ENCODE measurements at places on chromosomes 2 and 18. TPM values are rescaled to one million over a fixed set of nuclear protein-coding genes. Genes with fewer than 3 reads are reported as not detected.

- no peaks in the 10 kb centered on the region for H3K4me1 ChIP-seq
- no peak overlapping the region for H3K27ac ChIP-seq
- H3K36me3 ChIP-seq, result no peaks in the 10 kb centered on the region
- no peak overlapping the region for H3K4me3 ChIP-seq
- no peak for DNase-seq
- no peaks in the 10 kb centered on the region for H3K27me3 ChIP-seq
Measured at GRCh38 chr2:63425606-63426005, 162.7 kb downstream of the WDPCP start.

GRCh38 chr2:86412007-86412406, 29.2 kb upstream of the KDM3A start:
- DNase-seq, result no peak
- peaks cover 15% of the 10 kb centered on the region for H3K27me3 ChIP-seq
- no peak overlapping the region for H3K27ac ChIP-seq
- no peaks in the 10 kb centered on the region for H3K4me1 ChIP-seq
- H3K4me3 ChIP-seq, result no peak overlapping the region
- no peaks in the 10 kb centered on the region for H3K36me3 ChIP-seq

DNA sequence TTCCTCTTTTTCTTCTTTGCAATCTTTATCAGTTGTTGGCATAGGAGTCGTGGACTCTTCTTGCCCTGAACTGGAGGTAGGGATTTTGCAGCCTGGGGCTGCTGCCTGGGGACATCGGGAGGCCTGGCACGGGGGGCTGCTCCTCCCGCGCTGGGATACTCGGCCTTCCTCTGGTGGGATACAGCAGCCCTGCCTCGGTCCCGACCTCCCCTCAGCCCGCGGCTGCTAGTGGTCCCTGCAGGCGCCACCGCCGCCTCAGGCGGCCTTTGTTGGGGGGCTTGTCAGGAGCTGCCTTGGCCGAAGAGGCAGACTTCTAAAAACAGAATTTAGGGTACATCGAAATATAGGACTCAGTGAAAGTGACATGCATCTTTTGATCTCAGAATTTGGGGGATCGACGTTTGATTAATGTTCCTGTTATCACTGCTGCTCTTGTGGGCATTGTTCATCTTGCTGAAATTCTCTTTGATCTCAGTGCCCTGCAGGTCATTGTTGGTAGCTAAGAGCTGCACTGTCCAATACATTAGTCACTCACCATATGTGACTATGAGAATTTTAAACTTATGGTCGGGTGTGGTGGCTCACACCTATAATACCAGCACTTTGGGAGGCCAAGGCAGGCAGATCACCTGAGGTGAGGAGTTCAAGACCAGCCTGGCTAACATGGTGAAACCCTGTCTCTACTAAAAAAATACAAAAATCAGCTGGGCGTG, 16.3 kb downstream of the POLR2D start:
- no peak for DNase-seq
- no peaks in the 10 kb centered on the region for H3K4me1 ChIP-seq
- no peak overlapping the region for H3K4me3 ChIP-seq

GRCh38 chr2:195594248-195594647, 62.8 kb upstream of the SLC39A10 start:
- H3K4me3 ChIP-seq, result no peak overlapping the region
- no peaks in the 10 kb centered on the region for H3K27me3 ChIP-seq
- no peak overlapping the region for H3K27ac ChIP-seq
- no peak for DNase-seq
- no peaks in the 10 kb centered on the region for H3K36me3 ChIP-seq

DNA sequence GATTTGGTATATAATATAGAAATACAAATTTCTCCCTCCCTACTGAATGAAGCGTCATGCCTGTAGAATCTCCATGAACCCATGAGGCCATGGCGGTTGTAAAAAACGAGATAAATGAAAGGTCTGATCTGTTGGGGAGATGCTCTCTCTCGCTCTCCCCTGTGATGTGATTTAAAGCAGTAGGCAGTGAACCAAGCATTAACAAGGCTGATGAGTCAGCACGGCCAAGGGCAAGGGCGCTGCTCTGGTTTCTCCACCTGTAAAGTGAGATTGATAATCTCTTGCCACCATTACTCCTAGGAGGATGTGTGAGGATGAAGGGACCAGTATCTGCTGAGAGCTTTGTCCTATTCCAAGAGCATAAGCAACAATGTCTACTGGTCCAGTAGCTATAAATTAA, 553.3 kb downstream of the CMPK2 start:
- no peaks in the 10 kb centered on the region for H3K4me1 ChIP-seq
- H3K4me3 ChIP-seq, result no peak overlapping the region
- no peak overlapping the region for H3K27ac ChIP-seq
- H3K36me3 ChIP-seq, result no peaks in the 10 kb centered on the region
- no peak for DNase-seq

- H3K4me1 ChIP-seq, result no peaks in the 10 kb centered on the region
- no peak for DNase-seq
- H3K27me3 ChIP-seq, result no peaks in the 10 kb centered on the region
- no peak overlapping the region for H3K27ac ChIP-seq
Measured at GRCh38 chr2:190333395-190333794, 10.0 kb upstream of the INPP1 start.

- H3K27ac ChIP-seq, result no peak overlapping the region
- DNase-seq, result no peak
- H3K36me3 ChIP-seq, result no peaks in the 10 kb centered on the region
- H3K4me1 ChIP-seq, result peaks cover 53% of the 10 kb centered on the region
- H3K27me3 ChIP-seq, result no peaks in the 10 kb centered on the region
Measured at GRCh38 chr2:236744716-236745115, 175.1 kb downstream of the ACKR3 start.

DNA sequence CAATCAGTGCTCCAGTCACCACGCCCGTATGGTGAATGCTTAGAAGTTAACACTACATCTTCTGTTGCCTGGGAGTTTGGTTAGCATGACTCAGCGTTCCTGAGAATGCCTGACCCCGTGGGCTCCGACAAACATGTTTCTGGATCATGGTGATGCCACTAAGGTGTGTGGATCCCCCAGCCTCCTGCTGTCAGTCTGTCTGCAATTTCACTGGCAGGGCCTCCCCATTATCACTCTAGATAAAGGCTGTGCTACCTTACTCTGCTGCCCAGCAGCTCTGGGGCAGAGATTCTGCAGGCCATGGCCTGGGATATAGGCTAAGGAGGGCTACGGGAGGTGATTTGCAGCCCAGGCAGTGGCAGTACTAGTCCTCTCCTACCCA, 66.0 kb downstream of the STPG4 start:
- no peak overlapping the region for H3K4me3 ChIP-seq
- DNase-seq, result peak; percentile 76
- H3K27me3 ChIP-seq, result no peaks in the 10 kb centered on the region

- no peaks in the 10 kb centered on the region for H3K4me1 ChIP-seq
- H3K27ac ChIP-seq, result no peak overlapping the region
- DNase-seq, result no peak
- H3K4me3 ChIP-seq, result no peak overlapping the region
- H3K27me3 ChIP-seq, result peaks cover 5% of the 10 kb centered on the region
- H3K36me3 ChIP-seq, result no peaks in the 10 kb centered on the region
Measured at GRCh38 chr2:128438091-128438490, 119.4 kb upstream of the HS6ST1 start.

GRCh38 chr2:239155806-239156480, 244.9 kb downstream of the HDAC4 start:
- no peak overlapping the region for H3K4me3 ChIP-seq
- no peak overlapping the region for H3K27ac ChIP-seq
- no peaks in the 10 kb centered on the region for H3K36me3 ChIP-seq
- H3K4me1 ChIP-seq, result no peaks in the 10 kb centered on the region

DNA sequence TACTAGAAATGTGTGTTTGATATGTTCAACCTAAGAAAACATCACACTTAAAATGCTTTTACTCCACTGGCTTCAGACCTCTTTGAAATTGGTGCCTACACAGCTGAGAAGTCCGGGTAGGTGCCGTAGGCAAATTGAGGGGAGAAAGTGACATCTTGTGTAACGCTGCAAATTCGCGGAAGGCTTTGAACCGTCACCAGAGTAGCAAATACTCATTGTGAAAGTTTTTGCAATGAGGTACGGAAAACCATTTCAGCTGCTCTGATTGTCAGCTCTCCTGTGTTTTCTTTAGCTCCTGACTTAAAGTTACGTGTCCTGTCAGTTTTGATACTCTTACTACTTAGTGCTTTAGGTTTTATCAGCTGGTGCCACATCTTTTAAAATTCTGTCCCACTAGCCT, 224.5 kb downstream of the FAM210A start:
- H3K4me3 ChIP-seq, result no peak overlapping the region
- H3K27me3 ChIP-seq, result peaks cover 70% of the 10 kb centered on the region
- H3K27ac ChIP-seq, result no peak overlapping the region
- H3K4me1 ChIP-seq, result no peaks in the 10 kb centered on the region

DNA sequence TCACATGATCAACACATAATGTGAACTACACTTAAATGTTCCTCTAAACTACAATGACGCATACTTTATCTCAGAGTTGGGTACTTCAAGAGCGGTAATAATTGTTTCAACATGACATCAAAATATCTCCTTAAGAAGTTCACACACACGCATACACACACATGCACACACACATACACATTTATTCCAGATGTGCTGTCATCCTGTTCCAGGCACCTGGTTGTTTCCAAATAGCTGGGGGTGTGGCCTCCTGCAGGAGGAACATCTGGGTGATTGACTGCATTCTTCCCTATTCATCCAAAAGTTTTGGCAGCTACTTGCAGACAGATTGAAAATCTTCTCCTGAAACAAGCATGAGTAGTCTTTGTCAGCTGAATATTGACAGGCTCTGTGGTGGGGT, 37.9 kb upstream of the PIK3C3 start:
- no peaks in the 10 kb centered on the region for H3K27me3 ChIP-seq
- no peak overlapping the region for H3K4me3 ChIP-seq
- H3K4me1 ChIP-seq, result no peaks in the 10 kb centered on the region
- no peak for DNase-seq

DNA sequence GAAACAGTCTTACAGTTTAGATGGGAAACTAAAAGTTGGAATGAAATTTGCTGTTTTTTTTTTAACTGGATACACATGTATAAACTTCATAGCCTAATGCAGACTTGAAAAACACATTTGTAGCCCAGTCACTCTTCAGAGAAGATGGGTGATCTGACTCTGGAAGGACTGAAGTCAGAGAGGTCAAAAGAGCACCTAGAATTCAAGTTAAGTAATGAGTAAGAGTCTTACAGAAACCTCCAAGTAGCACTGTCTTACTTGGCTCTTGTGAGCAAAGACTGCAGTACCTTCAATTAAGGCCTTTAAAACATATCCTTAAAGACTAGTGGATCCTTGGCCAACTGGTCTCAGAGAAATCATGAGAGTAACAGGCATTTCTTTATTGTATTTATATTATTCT, 41.9 kb downstream of the TRAPPC8 start:
- H3K27ac ChIP-seq, result no peak overlapping the region
- H3K4me3 ChIP-seq, result no peak overlapping the region
- no peak for DNase-seq
- H3K27me3 ChIP-seq, result no peaks in the 10 kb centered on the region

DNA sequence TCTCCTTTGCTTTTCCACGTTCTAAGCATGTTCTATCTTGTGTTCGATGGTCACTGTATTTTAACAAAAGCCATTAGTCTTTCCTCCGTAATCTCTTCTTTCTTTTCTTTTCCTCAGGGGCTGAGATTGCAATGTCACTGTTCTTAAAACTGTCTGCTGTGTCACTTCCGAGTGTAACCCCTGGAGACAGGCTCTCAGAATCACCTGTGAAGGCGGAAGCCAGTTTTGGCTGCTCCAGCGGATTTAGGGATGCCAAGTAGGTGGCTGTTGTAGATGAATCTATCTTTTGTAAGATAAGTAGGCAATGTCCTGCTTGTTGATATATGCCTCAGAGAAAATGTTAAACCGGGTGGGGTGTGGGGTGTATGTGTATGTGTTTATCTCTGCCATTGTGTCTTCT, 94.7 kb upstream of the L3MBTL4 start:
- DNase-seq, result no peak
- no peaks in the 10 kb centered on the region for H3K27me3 ChIP-seq
- H3K4me3 ChIP-seq, result no peak overlapping the region
- no peaks in the 10 kb centered on the region for H3K36me3 ChIP-seq
- H3K27ac ChIP-seq, result peak overlapping the region; percentile 3

ANKRD36 gene
- total RNA-seq, result 12.6 TPM

CDKL4 gene
- total RNA-seq, result not detected

MC5R gene
- total RNA-seq, result not detected

DNAJC5G gene
- not detected for total RNA-seq

INO80C gene
- total RNA-seq, result 16.1 TPM

CROCC2 gene
- total RNA-seq, result not detected

IL37 gene
- total RNA-seq, result 2.6 TPM

VAPA gene
- 281 TPM for total RNA-seq
